Activated naive CD4-positive, alpha-beta T cell treated with anti-CD3 and anti-CD28 coated beads, Interleukin-2, amount 10 ng/mL, durations not matched to agents 7 days and 5 days (primary cell): ENCODE measurements at places on chromosomes 1 and 21.

DNA sequence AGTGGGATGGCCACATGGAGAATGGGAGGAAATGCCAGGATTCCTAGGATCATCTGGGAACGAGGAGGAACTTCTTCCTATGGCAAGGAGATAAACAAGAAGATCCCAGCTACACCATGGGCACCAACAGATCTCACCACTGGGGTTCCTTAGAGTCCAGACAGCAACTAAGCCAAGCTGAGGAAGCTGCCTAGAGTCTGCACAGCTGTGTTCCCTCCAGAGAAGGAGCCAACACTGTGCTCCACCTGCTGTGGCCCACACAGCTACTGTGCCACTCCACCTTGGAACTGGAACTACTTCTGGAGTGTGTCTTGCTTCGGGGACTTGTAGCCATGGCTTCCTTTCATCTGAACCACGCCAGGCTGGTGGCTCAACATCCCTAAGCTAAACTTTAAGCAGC lies 6.0 kb downstream of the IFNAR1 start:
- peaks cover 73% of the 10 kb centered on the region for H3K4me1 ChIP-seq
- peak overlapping the region; percentile 86 for H3K27ac ChIP-seq
- no peak overlapping the region for H3K4me3 ChIP-seq
- peaks cover 53% of the 10 kb centered on the region for H3K36me3 ChIP-seq

DNA sequence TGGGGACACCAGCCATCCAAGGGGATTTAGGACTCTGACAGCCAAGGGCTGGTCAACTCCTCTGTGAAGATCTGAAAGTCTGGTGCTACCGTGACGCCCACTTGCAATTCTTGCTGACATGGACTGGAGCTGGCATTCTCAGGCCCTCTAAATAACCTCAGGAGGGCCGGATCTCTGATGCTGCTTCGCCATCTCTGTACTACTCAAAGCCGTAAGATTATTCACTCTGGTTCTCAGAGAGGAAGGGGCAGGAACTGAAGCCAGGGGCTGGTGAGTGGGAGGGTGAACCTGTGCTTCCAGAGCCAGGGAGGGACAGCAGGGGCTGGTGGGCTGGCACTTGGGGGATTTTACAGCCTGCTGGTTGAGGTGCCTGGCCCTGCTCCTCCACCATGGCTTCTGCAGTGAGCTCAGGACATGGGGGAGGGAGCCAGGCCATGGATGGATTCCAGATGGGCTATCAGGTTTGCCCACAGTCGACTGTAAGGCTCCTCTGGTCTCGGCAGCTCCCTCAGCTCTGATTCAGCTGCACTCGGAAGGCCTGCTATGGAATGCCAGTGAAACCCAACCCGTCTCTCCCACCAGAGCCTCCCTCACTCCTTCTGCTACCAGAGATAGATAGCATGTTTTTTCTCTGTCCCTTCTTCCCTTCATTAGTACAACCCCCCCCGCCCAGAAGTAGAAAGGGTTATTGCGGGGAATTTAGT lies 84.5 kb downstream of the PLXNA2 start:
- H3K36me3 ChIP-seq, result no peaks in the 10 kb centered on the region
- no peak for DNase-seq
- no peaks in the 10 kb centered on the region for H3K4me1 ChIP-seq
- no peak overlapping the region for H3K4me3 ChIP-seq
- H3K27ac ChIP-seq, result no peak overlapping the region

GRCh38 chr1:23184212-23184934 lies 15.7 kb upstream of the LUZP1 start:
- peak; percentile 39 for DNase-seq
- H3K4me1 ChIP-seq, result peaks cover 3% of the 10 kb centered on the region
- H3K27ac ChIP-seq, result no peak overlapping the region
- H3K4me3 ChIP-seq, result peak overlapping the region; percentile 38

- no peaks in the 10 kb centered on the region for H3K36me3 ChIP-seq
- H3K4me3 ChIP-seq, result no peak overlapping the region
- no peak for DNase-seq
Measured at GRCh38 chr1:1072299-1072848, 1.7 kb downstream of the RNF223 start.

GRCh38 chr1:4710592-4711415 lies 56.4 kb downstream of the AJAP1 start:
- DNase-seq, result no peak
- H3K27me3 ChIP-seq, result peaks cover 24% of the 10 kb centered on the region
- H3K4me3 ChIP-seq, result no peak overlapping the region
- no peaks in the 10 kb centered on the region for H3K36me3 ChIP-seq
- no peaks in the 10 kb centered on the region for H3K4me1 ChIP-seq

DNA sequence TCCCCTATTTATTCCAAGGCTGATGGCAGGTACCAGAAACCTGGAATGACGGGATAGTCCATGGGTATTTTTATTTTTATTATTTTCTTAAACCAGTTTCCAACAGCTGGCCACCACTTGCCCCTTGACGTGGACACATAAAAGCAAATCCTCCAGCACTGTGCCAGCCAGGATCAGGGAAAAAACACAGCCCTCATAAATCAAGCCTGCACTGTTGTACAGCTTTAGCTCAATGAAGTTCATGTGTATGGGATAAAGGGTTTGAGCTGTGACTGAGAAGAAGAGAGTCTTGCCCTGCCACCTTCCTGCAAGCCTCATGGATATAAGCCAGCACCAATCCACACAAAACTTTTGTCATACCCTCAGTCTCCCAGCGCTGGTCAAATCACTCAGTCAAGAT lies 303.8 kb upstream of the SPAG17 start:
- no peaks in the 10 kb centered on the region for H3K36me3 ChIP-seq
- no peak for DNase-seq
- H3K4me1 ChIP-seq, result no peaks in the 10 kb centered on the region
- no peak overlapping the region for H3K4me3 ChIP-seq
- no peak overlapping the region for H3K27ac ChIP-seq

DNA sequence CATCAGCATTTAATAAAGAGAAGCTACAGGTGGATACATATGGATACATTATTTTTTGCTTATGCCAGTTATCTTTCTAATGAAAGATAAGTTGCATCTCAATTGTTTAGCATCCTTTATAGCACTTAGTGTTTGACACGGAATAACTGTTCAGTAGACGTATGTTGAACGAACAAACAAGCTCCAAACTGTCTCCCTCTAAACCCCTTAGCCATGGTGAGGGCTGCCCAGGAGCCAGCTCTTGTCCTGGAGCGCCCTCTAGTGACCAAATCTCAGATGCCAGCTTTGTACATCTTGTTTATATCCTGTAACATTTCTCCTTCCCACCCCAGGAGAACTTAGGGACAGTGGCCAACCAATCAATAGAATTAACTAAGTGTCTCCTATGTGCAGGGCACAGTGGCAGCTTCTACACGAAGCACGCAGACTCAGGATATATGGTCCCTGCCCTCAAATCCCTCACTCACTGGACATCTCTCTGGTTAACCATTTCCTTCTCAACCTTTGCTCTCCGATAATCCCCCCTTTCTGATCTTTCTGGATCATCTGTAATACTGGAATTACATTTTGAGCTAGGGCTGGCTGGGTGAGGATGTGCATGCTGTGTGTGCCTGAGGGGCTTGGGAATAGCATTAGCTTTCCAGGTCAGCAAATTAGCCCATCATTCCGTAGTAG lies 22.9 kb downstream of the KCNA10 start:
- no peaks in the 10 kb centered on the region for H3K36me3 ChIP-seq
- H3K4me1 ChIP-seq, result peaks cover 7% of the 10 kb centered on the region
- peak; percentile 89 for DNase-seq
- peaks cover 10% of the 10 kb centered on the region for H3K27me3 ChIP-seq

DNA sequence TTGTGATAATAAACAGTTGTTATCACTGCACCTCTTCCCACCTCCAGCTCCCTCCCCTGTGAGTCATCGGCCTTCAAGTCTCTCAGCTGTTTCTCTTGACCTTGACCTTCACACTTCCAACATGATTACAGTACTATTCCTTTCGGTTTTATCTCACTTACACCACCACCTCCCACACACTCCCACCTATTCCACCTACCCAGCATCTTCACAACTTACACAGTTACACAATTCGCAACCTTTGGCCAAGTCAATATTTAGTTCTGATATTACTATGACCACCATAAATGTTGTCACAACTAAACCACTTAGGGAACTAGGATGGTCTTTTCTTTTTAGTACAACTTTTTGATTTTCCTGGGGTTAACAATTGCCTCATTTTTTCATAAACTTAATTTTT lies 60.2 kb downstream of the RIPK4 start:
- no peak for DNase-seq
- H3K27me3 ChIP-seq, result peaks cover 26% of the 10 kb centered on the region
- no peak overlapping the region for H3K4me3 ChIP-seq
- H3K36me3 ChIP-seq, result no peaks in the 10 kb centered on the region
- H3K27ac ChIP-seq, result no peak overlapping the region
- H3K4me1 ChIP-seq, result no peaks in the 10 kb centered on the region

DNA sequence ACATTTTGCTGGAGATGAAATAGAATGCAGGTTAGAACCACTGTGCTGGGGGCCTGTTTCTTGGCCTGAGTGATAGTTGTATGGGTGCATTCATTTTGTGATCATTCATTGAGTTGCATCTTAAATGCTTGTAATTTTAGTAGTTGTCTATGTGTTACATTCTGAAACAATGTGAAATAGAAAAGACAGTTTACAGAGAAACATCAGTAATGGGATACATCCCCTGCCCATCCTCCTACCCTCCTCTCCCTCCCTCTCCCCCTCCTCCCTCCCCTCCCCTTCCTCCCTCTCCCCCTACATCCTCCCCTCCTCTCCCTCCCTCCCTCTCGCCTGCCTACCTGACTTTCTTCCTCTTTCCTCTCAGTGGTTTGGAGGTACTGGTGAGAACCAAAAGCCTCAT lies 54.5 kb upstream of the COL6A1 start:
- DNase-seq, result no peak
- no peak overlapping the region for H3K27ac ChIP-seq
- H3K27me3 ChIP-seq, result peaks cover 4% of the 10 kb centered on the region

DNA sequence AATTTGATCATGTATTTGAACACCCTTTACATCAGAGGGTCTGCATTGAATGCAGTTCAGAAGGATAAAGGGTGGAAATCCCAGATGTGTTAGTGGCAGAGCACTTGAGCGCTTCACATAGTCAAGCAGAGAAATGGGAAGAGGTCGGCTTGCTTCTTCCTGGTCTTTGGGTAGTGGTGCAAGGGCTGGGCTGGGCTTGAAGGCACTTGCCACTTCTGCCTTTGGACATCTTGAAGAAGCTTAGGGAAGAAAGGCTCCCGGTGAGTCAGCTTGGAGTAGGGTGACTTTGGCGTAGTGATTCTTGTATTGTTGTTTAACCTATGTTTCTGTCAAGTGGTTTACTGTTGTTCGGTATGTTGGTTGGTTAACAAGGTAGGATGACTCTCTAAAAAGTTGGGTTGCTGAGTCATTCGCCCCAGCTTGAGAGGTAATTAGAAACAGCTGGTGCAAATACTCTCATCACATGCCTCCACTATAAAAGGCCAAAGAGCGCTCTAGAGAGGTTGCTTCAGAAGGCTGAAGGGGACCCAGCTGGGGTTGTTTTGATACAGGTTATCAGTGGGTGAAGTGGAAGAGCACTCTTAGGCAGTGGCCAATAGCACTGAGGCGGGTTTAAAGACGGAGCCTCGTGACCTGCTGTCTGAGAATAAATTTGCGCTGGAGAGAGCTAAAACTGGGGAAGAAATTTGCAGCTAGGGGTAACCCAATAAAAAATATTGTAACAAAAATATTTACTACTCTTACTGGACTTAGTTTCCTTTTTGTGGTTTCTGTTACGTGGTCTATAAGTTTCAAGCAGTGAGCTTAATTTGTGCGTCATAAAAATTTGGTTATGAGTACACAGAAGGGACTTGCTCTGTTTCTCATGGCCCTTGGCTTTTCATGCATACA lies 1.4 kb downstream of the BACH1 start:
- peaks cover 56% of the 10 kb centered on the region for H3K4me1 ChIP-seq
- peak overlapping the region; percentile 52 for H3K27ac ChIP-seq

GRCh38 chr21:43284238-43284637 lies 115.4 kb downstream of the CRYAA start:
- peaks cover 6% of the 10 kb centered on the region for H3K27me3 ChIP-seq
- no peaks in the 10 kb centered on the region for H3K36me3 ChIP-seq
- H3K4me1 ChIP-seq, result peaks cover 5% of the 10 kb centered on the region
- DNase-seq, result no peak

DNA sequence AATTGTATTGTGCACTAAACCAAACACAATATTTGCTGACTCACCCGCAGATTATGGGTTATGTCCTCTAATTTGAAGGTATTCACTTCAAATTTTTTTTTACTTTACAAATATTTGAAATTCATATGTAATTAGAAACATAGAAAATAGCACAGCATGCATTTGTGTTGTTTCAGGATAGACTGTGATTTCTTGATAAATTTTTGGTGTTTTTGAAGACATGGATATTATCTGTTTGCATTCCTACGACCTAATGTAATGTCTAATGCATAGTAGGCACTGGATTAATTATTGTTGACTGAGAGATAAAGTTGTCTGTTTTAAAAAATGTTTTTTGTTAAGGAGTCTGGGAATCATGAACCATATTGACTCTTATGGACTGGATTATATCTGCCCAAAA lies 850.2 kb downstream of the BRINP3 start:
- H3K4me1 ChIP-seq, result no peaks in the 10 kb centered on the region
- H3K27me3 ChIP-seq, result no peaks in the 10 kb centered on the region
- H3K4me3 ChIP-seq, result no peak overlapping the region

DNA sequence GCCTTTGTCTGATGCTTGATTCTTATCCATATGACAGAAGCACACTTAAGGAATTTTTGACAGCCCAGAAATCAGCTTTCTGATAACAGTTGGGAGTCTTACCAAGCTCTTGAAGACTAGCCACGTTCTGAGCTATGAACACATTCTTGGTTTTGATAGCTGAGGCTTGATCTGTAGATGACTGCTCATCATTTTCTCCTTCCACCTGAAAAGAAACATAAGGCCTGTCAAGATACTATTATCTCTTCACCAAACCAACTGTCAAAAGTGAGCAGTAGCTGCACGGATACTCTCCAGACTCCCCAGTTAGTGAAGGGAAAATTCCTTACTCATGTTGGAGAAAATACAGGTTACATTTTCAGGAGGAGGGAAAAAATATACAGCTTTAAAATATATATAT lies 12.2 kb downstream of the UBR4 start:
- H3K36me3 ChIP-seq, result peaks cover 59% of the 10 kb centered on the region
- H3K4me3 ChIP-seq, result no peak overlapping the region
- peaks cover 12% of the 10 kb centered on the region for H3K4me1 ChIP-seq
- no peak for DNase-seq
- H3K27ac ChIP-seq, result no peak overlapping the region

GRCh38 chr1:189431447-189431846 lies 1046.2 kb downstream of the BRINP3 start:
- no peaks in the 10 kb centered on the region for H3K36me3 ChIP-seq
- H3K27ac ChIP-seq, result no peak overlapping the region
- H3K4me1 ChIP-seq, result no peaks in the 10 kb centered on the region
- no peak for DNase-seq
- no peak overlapping the region for H3K4me3 ChIP-seq
- H3K27me3 ChIP-seq, result no peaks in the 10 kb centered on the region

DNA sequence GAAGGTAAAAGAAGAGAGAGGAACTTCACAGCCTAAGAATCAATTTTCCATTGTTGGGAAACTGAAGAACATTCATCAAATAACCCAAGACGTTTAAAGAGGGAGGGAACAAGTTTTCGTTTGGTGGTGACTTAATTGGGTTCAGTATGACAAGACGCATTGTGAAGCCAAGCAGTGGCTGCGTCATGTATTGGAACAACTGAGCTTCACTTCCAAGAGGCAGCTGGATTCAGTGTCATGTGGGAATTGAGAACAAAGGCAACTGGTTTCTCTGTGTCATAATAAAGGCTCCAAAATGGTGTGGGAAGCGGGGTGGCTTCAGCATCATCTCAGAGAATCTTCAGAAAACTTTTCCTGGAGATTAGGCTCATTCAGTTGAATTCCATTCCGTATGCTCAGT lies 29.8 kb upstream of the RC3H1 start:
- DNase-seq, result no peak
- no peaks in the 10 kb centered on the region for H3K4me1 ChIP-seq
- no peaks in the 10 kb centered on the region for H3K36me3 ChIP-seq
- H3K27me3 ChIP-seq, result no peaks in the 10 kb centered on the region
- no peak overlapping the region for H3K27ac ChIP-seq
